Adipose tissue (tissue), 3 donors: ENCODE measurements at places on chromosomes 3 and 15. TPM values are rescaled to one million over a fixed set of nuclear protein-coding genes. Genes with fewer than 3 reads are reported as not detected.

The CCDC9B gene
- polyA plus RNA-seq: 4.3 TPM

The UROC1 gene
- polyA plus RNA-seq: not detected

The LARP6 gene
- polyA plus RNA-seq: 6.6 TPM

The DUOXA2 gene
- polyA plus RNA-seq: 0.56 TPM

The CCDC39 gene
- polyA plus RNA-seq: not detected

The GP9 gene
- polyA plus RNA-seq: not detected

The ECE2 gene
- not detected for polyA plus RNA-seq

The P3H2 gene
- 1.2 TPM for polyA plus RNA-seq

The RNF111 gene
- 10.1 TPM for polyA plus RNA-seq

The CD276 gene
- 32.2 TPM for polyA plus RNA-seq

The ACVR2B gene
- polyA plus RNA-seq: 0.56 TPM

The PRR23A gene
- polyA plus RNA-seq: not detected

The ZSCAN2 gene
- 1.8 TPM for polyA plus RNA-seq

The CPN2 gene
- polyA plus RNA-seq: 0.22 TPM

The LRCH3 gene
- polyA plus RNA-seq: 7.2 TPM

The IVD gene
- 49.6 TPM for polyA plus RNA-seq

The HTR3E gene
- not detected for polyA plus RNA-seq

The WDR49 gene
- polyA plus RNA-seq: not detected

The PLS1 gene
- polyA plus RNA-seq: 7.6 TPM

The C3orf20 gene
- polyA plus RNA-seq: not detected

The SLC28A1 gene
- not detected for polyA plus RNA-seq

The APOD gene
- 602 TPM for polyA plus RNA-seq

The SHISA5 gene
- 49.8 TPM for polyA plus RNA-seq

The CADM2 gene
- 0.22 TPM for polyA plus RNA-seq

The WDR72 gene
- not detected for polyA plus RNA-seq

The NT5DC2 gene
- 10.8 TPM for polyA plus RNA-seq

The ACKR2 gene
- 0.31 TPM for polyA plus RNA-seq

The PLSCR5 gene
- not detected for polyA plus RNA-seq

The CHST13 gene
- 0.67 TPM for polyA plus RNA-seq

The CNTN3 gene
- polyA plus RNA-seq: 0.45 TPM

The PPP1R14D gene
- not detected for polyA plus RNA-seq

The WDR53 gene
- 3.5 TPM for polyA plus RNA-seq

The PCLAF gene
- polyA plus RNA-seq: 1.0 TPM

The ROPN1B gene
- not detected for polyA plus RNA-seq

The STRC gene
- polyA plus RNA-seq: not detected

The MOBP gene
- polyA plus RNA-seq: not detected

The SLC7A14 gene
- polyA plus RNA-seq: under 0.01 TPM

The ERICH6 gene
- not detected for polyA plus RNA-seq

The ZNF774 gene
- polyA plus RNA-seq: not detected

The ARPP21 gene
- 3.5 TPM for polyA plus RNA-seq

The SLC22A13 gene
- 0.03 TPM for polyA plus RNA-seq

The MAP6D1 gene
- 0.70 TPM for polyA plus RNA-seq

The SLC15A2 gene
- 1.3 TPM for polyA plus RNA-seq

The SPATA12 gene
- polyA plus RNA-seq: not detected

The COLQ gene
- polyA plus RNA-seq: 3.4 TPM

The RFTN1 gene
- polyA plus RNA-seq: 46.0 TPM

The GUCA1C gene
- polyA plus RNA-seq: 25.7 TPM

The IL17RC gene
- 20.7 TPM for polyA plus RNA-seq

The PIK3CB gene
- 14.9 TPM for polyA plus RNA-seq

The PDIA3 gene
- 141 TPM for polyA plus RNA-seq

The GPR27 gene
- polyA plus RNA-seq: 3.5 TPM

The GHRL gene
- 47.6 TPM for polyA plus RNA-seq

The GNAI2 gene
- 53.4 TPM for polyA plus RNA-seq

The TUSC7 gene
- polyA plus RNA-seq: not detected
